Chondrocyte (in vitro differentiated cells): ENCODE measurements at places on chromosomes 2 and 18. TPM values are rescaled to one million over a fixed set of nuclear protein-coding genes. Genes with fewer than 3 reads are reported as not detected.
A peak's percentile ranks its signal among the peaks of the same experiment; 100 is the strongest.

The SAG gene
- total RNA-seq, result not detected in 3 replicates

DNA sequence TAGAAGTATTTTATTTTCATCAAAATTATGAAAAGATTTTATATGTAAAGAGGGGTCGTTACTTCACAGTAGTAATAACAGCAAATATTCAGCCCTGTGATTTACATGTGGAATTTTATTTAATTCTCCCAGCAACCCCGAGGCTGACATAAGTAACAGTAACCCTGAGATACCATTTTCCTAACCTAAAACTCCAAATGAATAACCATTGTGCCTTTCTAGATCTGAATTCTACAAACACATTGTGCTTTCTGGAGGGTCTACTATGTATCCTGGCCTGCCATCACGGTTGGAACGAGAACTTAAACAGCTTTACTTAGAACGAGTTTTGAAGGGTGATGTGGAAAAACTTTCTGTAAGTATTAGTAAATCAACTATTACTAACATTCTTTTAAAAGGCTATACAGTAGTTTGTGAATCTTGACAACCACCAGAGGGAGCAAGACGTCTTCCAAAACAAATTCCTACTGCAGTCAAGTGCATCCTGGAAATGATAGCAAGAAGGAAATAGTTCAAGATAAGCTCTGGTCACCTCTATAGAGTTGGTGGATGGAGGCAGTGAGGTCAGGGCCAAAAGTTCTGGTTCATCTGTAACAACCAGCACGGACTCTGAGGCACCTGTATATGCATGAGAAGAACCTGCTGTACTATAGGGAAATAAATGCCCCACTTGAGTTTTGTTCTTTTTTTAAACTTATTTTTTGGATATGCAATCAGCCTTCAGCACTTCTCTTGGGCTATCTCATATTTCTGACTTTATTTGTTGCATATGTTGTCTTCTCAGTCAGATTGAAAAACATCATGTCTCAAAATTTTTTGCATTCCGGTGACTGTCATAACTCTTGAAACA is 37.4 kb downstream of the ACTR2 start:
- H3K4me3 ChIP-seq, result no peak overlapping the region
- H3K4me1 ChIP-seq, result peaks cover 45% of the 10 kb centered on the region
- H3K36me3 ChIP-seq, result peaks cover 31% of the 10 kb centered on the region

The IL36B gene
- not detected in 3 replicates for total RNA-seq

DNA sequence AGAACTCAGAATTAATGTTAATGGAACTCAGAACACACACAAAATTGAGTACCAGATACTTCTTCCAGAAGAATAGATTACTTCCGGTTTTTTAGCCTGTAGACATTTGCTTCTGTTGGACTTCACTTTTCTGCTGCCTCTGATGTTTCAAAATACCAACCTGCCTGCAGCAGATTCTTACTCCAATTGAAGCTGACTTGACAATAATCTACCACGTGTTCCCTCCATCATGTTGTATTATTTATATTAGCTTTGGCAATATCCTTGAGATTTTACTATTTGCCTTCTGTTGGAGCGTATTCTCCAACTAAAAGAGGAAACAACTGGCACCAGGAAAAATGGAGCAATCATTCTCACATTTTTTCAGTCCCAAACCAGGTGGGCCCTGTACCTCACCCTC is 3.1 kb upstream of the GORASP2 start:
- no peaks in the 10 kb centered on the region for H3K27me3 ChIP-seq
- peaks cover 18% of the 10 kb centered on the region for H3K4me1 ChIP-seq
- no peak for DNase-seq
- no peak overlapping the region for H3K27ac ChIP-seq

The VIT gene
- total RNA-seq, result 0.15 to 2.6 TPM in 2 of 3 replicates, not detected in the other

DNA sequence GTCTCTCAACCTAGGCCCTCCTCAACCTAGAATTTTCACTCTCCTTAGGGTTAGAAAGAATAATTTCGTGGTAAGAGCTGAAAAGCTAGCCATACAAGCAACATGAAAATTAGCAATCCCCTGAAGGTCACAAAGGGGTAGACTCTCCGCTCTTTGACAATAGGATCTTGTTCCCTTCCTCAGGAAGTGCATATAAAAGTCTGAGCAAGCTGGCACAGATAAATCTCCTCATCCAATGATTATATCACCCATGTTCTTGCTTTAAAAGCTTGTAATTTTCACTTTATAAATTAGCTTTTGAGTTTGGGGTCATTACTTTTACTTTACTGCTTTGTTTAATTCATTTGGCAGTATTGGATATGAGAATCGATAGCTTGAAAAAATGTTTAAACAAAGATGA is 852.3 kb upstream of the CRIM1 start:
- no peaks in the 10 kb centered on the region for H3K4me1 ChIP-seq
- no peaks in the 10 kb centered on the region for H3K27me3 ChIP-seq
- H3K36me3 ChIP-seq, result no peaks in the 10 kb centered on the region
- H3K4me3 ChIP-seq, result no peak overlapping the region

DNA sequence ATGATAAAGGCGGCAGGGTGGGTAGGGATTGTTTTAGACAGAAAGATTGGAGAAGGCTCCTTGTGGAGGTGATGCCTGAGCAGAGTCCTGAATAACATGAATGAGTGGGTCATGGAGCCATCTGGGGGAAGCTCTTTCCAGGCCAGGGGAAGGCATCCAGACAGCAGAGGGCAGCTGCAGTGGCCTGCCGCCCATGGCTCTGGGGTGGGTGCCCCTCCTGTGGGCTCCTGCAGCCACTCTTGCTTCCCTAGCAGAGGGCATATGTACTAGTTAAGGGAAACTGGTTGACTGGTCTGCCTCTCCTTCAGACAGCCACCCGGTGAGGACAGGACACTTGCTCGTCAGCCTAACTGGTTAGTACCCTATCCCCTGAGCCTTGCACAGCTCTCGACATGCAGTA is 46.5 kb upstream of the SLC1A4 start:
- no peaks in the 10 kb centered on the region for H3K27me3 ChIP-seq
- DNase-seq, result no peak
- no peak overlapping the region for H3K27ac ChIP-seq
- H3K4me1 ChIP-seq, result peaks cover 3% of the 10 kb centered on the region
- H3K36me3 ChIP-seq, result no peaks in the 10 kb centered on the region

The CDK15 gene
- 3.6 to 5.9 TPM (median 4.6 TPM) in 3 replicates for total RNA-seq

- no peaks in the 10 kb centered on the region for H3K4me1 ChIP-seq
- DNase-seq, result no peak
- no peak overlapping the region for H3K4me3 ChIP-seq
These were observed 50.9 kb downstream of the MARCO start for GRCh38 chr2:118992740-118993391.

- no peak overlapping the region for H3K4me3 ChIP-seq
- no peak for DNase-seq
- no peaks in the 10 kb centered on the region for H3K4me1 ChIP-seq
- H3K27me3 ChIP-seq, result peaks cover 35% of the 10 kb centered on the region
- no peak overlapping the region for H3K27ac ChIP-seq
These were observed 221.4 kb downstream of the NDUFA10 start for GRCh38 chr2:239803766-239804115.

DNA sequence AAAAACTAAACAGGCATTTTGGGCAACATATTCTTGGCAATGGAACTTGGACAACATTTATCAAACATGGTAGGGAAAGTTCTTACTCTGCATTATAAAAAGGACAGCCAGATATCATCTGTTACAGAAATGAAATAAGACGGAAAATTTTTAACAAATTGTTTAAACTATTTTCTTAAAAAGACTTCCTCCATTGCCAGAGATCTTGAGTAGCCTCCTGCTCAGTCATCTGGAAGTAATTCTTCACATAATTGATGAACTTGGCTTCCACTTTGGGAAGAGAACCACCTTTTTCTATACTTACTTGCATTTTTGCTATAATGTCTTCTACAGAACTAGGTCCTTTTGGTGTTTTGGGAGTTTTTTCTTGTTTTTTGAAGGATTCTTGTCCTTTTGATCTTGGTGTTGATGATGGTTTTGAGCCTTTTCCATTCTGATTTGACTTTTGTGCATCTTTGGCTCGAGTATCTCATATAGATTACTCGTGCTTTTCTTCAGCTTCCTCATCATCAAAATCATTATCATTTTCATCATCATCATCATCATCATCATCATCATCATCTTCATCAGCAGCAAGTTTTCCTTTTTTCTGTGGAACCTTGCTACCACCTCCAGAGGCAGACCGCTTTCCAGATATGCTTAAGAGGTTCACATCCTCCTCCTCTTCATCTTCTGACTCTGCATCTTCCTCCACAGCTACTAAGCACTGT is 66.2 kb downstream of the CD28 start:
- no peaks in the 10 kb centered on the region for H3K36me3 ChIP-seq
- DNase-seq, result no peak
- peak overlapping the region; percentile 2 for H3K27ac ChIP-seq

DNA sequence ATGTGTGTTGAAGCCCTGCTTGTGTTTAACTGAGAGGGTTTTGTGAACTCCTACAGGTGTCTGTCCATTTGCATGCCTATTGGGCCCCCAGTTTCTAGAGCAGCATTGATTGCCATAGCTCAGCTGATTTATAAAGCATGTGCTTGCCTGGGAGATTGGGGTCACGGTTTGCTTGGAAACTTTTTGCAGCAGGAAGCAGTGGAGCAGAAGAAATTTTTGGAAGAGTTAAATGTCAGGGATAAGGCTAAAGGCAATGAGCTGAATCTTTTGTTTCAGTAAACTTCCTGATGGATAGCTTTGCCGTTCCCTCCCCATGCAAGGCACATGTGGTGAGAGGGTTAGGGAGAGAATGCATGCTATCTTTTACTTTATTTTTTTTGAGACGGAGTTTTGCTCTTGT is 102.2 kb downstream of the PTPRM start:
- H3K4me1 ChIP-seq, result peaks cover 22% of the 10 kb centered on the region
- DNase-seq, result no peak
- peaks cover 3% of the 10 kb centered on the region for H3K36me3 ChIP-seq
- H3K27ac ChIP-seq, result no peak overlapping the region

The ST8SIA5 gene
- total RNA-seq, result 0.25 to 1.1 TPM (median 0.36 TPM) in 3 replicates

GRCh38 chr2:159609811-159610549 is 6.4 kb downstream of the BAZ2B start:
- peaks cover 40% of the 10 kb centered on the region for H3K4me1 ChIP-seq
- no peak for DNase-seq
- H3K36me3 ChIP-seq, result no peaks in the 10 kb centered on the region
- H3K27ac ChIP-seq, result no peak overlapping the region
- no peak overlapping the region for H3K4me3 ChIP-seq
- no peaks in the 10 kb centered on the region for H3K27me3 ChIP-seq

The CHST9 gene
- 0.56 to 1.1 TPM (median 0.82 TPM) in 3 replicates for total RNA-seq

DNA sequence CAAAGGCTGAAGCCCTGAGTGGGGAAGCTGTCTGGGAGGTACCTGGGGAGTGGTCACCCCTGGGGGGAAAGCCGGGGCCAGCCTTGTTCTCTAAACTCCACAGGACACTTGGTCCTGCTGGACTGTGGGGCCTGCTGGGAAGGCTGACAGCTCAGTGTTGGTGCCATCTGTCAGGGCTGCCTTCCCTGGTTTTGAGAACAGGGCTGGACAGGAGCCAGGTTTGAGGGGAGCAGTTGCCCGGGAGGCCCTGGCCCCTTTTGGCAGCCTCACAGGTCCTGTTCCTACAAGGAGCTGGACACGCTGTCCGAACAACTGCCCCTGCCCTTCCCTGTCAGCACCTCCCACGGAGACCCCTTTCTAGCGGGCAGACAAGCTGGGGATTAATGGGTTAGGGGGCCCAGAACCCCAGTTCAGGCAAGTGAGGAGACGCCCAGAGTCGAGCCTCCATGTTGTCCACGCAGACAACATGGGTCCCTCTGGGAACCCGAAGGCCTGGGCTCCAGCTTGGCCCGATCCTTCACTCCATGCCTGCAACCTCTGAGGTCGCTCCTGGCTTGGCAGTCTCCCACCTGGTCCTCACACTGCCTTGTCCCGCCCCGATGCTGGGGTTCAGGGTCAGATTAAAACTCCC is 40.8 kb downstream of the ATOH8 start:
- peaks cover 8% of the 10 kb centered on the region for H3K27me3 ChIP-seq
- peak; percentile 59 for DNase-seq
- H3K4me1 ChIP-seq, result peaks cover 74% of the 10 kb centered on the region
- no peak overlapping the region for H3K4me3 ChIP-seq

The CGREF1 gene
- total RNA-seq, result 9.6 to 15.9 TPM (median 13.5 TPM) in 3 replicates

The LYG2 gene
- total RNA-seq, result not detected in 3 replicates

GRCh38 chr2:174765576-174765975 is 1.3 kb upstream of the CHRNA1 start:
- H3K4me1 ChIP-seq, result peaks cover 69% of the 10 kb centered on the region
- no peaks in the 10 kb centered on the region for H3K36me3 ChIP-seq
- no peak overlapping the region for H3K4me3 ChIP-seq
- DNase-seq, result no peak
- H3K27me3 ChIP-seq, result no peaks in the 10 kb centered on the region

The TRIM43 gene
- not detected in 3 replicates for total RNA-seq

DNA sequence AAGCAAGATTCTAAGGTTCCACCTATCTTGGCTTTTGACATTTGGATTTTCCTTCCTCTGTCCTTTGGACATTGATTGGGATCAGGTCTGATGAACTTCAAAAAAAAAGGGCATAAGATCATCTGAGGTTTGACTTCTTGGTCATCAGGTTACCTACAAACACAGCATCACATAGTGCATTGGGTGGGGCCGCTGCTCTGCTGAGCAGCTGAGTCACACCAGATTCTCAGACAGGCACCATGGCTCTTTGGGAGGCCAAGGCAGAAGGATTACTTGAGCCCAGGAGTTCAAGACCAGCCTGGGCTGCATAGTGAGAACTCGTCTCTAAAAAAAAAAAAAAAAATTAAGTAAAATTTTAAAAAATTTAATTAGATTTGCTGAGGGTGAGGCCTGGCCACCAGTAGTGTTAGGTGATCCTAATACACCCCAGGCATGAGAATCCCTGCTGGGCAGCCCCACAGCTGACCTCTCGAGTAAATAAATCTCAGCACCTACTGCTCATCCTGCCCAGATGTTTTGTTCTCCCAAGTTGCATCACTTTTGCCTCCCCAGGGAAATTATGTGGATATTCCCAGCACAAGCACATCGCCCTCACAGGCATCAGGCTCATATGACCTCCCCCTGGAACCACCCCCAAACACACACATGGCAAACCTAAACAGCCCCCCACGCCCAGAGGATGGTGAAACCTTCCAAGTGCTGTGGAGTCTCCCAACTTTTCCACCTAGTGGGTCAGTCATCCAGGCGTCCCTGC is 5.3 kb downstream of the MLPH start:
- DNase-seq, result no peak
- H3K4me1 ChIP-seq, result peaks cover 12% of the 10 kb centered on the region
- peaks cover 1% of the 10 kb centered on the region for H3K27me3 ChIP-seq
- no peak overlapping the region for H3K27ac ChIP-seq
- no peak overlapping the region for H3K4me3 ChIP-seq

- no peaks in the 10 kb centered on the region for H3K36me3 ChIP-seq
- no peak overlapping the region for H3K4me3 ChIP-seq
- DNase-seq, result no peak
- H3K4me1 ChIP-seq, result peaks cover 43% of the 10 kb centered on the region
- no peaks in the 10 kb centered on the region for H3K27me3 ChIP-seq
These were observed 13.2 kb upstream of the LRRFIP1 start for GRCh38 chr2:237614151-237614720.

- peaks cover 31% of the 10 kb centered on the region for H3K4me1 ChIP-seq
- no peak for DNase-seq
- peak overlapping the region; percentile 91 for H3K27ac ChIP-seq
These were observed 82.0 kb downstream of the MREG start for GRCh38 chr2:215931256-215931903.

GRCh38 chr2:223044092-223044836 is 7.7 kb upstream of the KCNE4 start:
- H3K4me1 ChIP-seq, result peaks cover 90% of the 10 kb centered on the region
- H3K36me3 ChIP-seq, result peaks cover 2% of the 10 kb centered on the region
- H3K27me3 ChIP-seq, result no peaks in the 10 kb centered on the region

The PCARE gene
- not detected in 3 replicates for total RNA-seq
